ENCODE measurements at places on chromosomes 3 and 15.

DNA sequence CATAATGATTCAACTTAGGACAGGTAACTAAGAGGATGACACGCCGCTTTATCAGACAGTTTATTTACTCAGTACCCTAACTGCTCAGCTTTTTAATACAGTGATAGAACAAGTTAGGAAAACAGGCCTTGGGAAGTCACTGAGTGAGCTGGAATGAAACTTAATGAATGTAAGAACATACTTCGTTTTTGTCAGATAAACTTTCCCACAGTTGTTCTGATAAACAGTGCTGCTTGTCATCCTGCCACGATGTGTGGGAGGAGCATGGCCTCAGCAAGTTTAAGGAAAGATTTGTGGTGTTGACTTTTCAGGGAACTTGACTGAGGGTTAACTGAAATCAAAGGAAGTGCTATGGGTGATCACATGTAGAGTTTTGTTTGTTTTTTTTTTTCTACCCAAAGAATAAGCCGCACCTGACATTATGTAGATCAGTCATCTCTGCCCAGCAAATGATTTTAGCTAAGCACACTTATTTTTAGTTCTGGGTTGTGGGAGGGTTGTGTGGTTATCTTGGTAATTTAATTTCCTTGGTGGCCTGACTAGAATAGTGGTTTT lies 5.6 kb upstream of the P2RY14 start:
- H3K4me1 ChIP-seq = no peaks in the 10 kb centered on the region
- DNase-seq = no peak
- H3K4me3 ChIP-seq = no peak overlapping the region
- no peaks in the 10 kb centered on the region for H3K27me3 ChIP-seq
- no peaks in the 10 kb centered on the region for H3K36me3 ChIP-seq

DNA sequence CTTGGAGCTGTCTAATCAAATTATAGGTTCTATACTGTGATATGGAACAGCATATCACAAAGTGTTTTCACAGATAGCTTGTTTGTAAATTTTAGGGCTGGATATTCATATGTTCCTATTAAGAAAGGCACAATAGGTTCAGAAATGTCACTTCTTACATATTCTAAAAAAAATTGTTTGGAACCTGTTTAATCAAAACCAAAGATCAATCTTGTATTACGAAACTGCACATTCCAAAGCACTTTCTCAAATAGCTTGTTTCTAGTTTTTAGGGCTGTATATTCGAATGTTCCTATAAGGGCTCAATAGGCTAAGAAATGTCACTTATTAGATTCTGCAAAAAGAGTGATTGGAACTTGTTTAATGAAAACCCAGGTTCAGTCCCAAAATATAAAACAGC lies 67.4 kb upstream of the OSBPL11 start:
- H3K36me3 ChIP-seq = no peaks in the 10 kb centered on the region
- H3K27ac ChIP-seq = no peak overlapping the region
- H3K27me3 ChIP-seq = no peaks in the 10 kb centered on the region
- H3K4me3 ChIP-seq = no peak overlapping the region

DNA sequence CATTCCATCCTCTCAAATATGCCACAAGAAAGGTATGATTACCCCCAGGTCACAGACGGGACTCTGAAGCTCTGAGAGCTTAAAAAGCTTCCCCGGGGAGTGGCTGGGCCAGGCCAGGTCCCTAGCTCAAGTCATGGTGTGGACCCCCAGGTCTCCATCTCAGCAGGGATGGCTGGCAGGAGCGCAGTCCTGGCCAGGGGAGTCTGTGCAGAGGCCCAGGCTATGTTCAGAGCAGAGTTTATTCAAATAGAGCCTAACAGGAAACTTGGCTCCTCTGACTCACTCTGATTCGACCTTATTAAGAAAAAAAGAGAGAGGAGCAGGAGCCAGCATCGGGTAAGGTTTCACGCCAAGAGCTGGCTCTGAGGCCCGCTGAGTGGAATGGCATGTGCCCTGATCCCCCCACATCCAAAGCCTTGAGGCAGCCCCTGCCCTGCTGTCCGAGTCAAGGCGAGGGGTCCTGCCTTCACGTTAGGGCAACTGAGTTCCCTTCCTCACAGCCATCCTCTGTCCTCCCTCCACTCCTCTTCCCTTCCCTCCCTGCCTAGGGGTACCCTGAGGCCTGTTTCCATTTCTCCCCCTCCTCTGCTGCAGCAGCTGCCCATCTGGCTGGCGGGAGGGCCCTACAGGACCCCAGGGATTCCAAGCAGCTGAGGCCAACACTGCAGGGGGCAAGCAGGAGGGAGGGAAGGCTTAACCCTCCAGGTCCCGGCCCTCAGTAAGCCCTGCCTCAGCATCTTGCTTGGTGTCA lies 1.9 kb upstream of the LOXL1 start:
- peaks cover 22% of the 10 kb centered on the region for H3K4me1 ChIP-seq
- H3K27me3 ChIP-seq = peaks cover 3% of the 10 kb centered on the region
- no peak overlapping the region for H3K4me3 ChIP-seq
- H3K27ac ChIP-seq = peak overlapping the region; percentile 33

DNA sequence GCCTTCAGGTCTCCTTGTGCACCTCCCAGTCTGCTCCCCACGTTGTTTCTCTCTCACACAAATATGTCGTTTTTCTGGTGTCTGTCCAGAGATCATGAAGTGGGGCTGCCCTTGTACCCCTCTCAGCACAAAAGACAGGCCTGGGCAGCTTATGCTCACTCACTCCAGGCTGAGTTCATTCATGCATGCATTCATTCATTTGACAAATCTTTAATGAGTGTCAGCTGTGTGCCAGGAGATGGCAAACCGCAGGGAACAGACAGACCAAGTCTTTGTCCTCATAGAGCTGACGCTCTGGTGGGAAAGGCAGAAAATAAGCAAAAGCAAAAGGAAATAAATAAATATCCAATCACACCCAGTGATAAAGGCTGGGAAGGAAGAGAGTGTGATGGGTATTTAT lies 7.6 kb upstream of the TRH start:
- no peaks in the 10 kb centered on the region for H3K36me3 ChIP-seq
- DNase-seq = no peak
- no peak overlapping the region for H3K27ac ChIP-seq
- no peaks in the 10 kb centered on the region for H3K27me3 ChIP-seq
- no peak overlapping the region for H3K4me3 ChIP-seq
- no peaks in the 10 kb centered on the region for H3K4me1 ChIP-seq

- H3K27ac ChIP-seq = no peak overlapping the region
- H3K4me1 ChIP-seq = no peaks in the 10 kb centered on the region
- DNase-seq = no peak
- H3K4me3 ChIP-seq = no peak overlapping the region
- no peaks in the 10 kb centered on the region for H3K36me3 ChIP-seq
Measured at GRCh38 chr3:36401056-36401455, 20.8 kb downstream of the STAC start.

GRCh38 chr15:88177451-88177850 lies 79.1 kb downstream of the NTRK3 start:
- no peaks in the 10 kb centered on the region for H3K4me1 ChIP-seq
- H3K36me3 ChIP-seq = no peaks in the 10 kb centered on the region
- no peak for DNase-seq
- H3K27ac ChIP-seq = no peak overlapping the region
- no peaks in the 10 kb centered on the region for H3K27me3 ChIP-seq

Measured in gastrocnemius medialis (tissue), 4 donors.